Transverse colon (tissue), 4 donors: ENCODE measurements at places on chromosomes 11 and 22. TPM values are rescaled to one million over a fixed set of nuclear protein-coding genes. Genes with fewer than 3 reads are reported as not detected.

GRCh38 chr11:75797116-75797515, 17.9 kb upstream of the UVRAG start:
- H3K36me3 ChIP-seq: no peaks in the 10 kb centered on the region
- DNase-seq: no peak
- no peak overlapping the region for H3K27ac ChIP-seq
- H3K4me3 ChIP-seq: no peak overlapping the region
- no peaks in the 10 kb centered on the region for H3K4me1 ChIP-seq
- no peaks in the 10 kb centered on the region for H3K27me3 ChIP-seq

ATL3 gene
- total RNA-seq: 18.7 TPM

- H3K4me3 ChIP-seq: no peak overlapping the region
- H3K4me1 ChIP-seq: peaks cover 24% of the 10 kb centered on the region
- no peak for DNase-seq
- H3K27ac ChIP-seq: no peak overlapping the region
- no peaks in the 10 kb centered on the region for H3K36me3 ChIP-seq
Measured at GRCh38 chr11:113873236-113873626, 2.1 kb downstream of the USP28 start.

OR8D4 gene
- not detected for total RNA-seq

GRCh38 chr11:44389963-44390605, 80.1 kb upstream of the ALX4 start:
- no peak overlapping the region for H3K4me3 ChIP-seq
- no peak overlapping the region for H3K27ac ChIP-seq
- DNase-seq: no peak
- H3K27me3 ChIP-seq: peaks cover 7% of the 10 kb centered on the region
- H3K4me1 ChIP-seq: no peaks in the 10 kb centered on the region

DNA sequence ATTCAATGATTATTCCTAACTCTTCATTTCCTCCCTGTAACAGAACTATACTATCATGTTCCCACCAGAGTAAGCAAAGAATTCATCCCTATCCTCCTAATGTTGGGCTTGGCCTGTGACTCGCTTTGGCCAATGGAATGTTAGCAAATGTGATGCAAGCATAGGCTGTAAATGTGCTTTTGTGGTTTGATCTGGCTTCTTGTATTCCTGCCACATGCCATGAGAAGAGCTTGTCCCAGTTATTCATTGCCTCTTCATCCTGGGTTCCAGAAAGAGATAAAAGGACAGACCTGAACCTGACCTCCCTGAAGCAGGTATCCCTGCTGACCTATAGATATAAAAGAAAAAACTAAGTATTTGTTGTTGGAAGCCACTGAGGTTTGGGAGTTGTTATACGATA, 51.0 kb downstream of the SYTL2 start:
- no peaks in the 10 kb centered on the region for H3K36me3 ChIP-seq
- DNase-seq: no peak
- H3K27ac ChIP-seq: no peak overlapping the region
- H3K4me1 ChIP-seq: peaks cover 17% of the 10 kb centered on the region
- H3K4me3 ChIP-seq: no peak overlapping the region

DNA sequence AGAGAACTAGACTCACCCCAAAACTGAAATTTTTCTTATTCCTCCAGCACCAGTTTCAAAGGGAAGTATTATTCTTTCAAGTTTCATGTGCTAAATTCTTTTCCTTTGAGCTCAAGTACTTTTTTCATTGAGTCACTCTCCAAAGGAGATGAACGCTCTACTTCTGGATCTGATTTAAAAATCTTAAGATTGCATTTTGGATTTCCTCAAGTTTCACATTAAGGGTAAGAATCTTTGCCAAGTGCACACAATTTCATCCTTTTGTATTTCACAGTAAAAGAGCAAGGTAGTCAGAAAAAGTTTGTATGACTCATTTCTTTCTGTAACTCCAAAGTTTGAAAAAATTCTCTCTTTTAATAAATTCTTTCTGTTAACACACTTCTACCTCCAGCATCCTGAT, 435.5 kb downstream of the RAB38 start:
- DNase-seq: no peak
- H3K36me3 ChIP-seq: no peaks in the 10 kb centered on the region
- no peak overlapping the region for H3K27ac ChIP-seq
- no peaks in the 10 kb centered on the region for H3K27me3 ChIP-seq
- H3K4me1 ChIP-seq: no peaks in the 10 kb centered on the region
- no peak overlapping the region for H3K4me3 ChIP-seq

DNA sequence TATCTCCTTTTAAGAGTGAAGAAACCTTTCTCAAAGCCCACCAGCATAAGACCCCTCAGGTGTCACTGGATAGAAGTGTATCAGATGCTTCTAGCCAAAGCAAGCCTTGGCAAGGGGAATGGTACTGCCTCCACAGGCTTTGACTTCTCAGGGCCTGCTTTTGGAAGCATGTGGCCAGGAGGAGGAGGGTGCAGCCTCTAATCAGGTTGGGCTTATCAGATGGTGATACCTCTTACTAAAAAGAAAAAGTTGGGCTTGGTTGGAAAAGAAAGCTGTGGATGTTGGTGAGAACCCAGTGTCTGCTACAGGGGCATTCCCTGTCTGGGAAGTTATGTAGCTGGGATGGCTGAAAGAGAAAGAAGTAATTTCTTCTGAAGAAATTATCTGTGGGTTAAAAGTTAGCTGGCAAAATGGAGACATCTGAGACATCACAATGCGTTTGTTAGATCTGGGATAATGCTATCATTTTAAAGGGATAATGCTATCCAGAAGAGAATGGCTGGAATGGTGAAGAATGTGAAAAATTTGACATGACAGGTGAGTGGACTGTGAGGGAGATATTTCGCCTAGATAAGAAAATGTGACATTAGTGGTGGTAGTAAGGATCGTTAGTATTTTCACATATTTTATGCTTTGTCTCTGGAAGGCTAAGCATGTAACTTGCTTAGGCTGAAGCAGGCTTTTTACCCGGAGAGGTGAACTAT, 7.2 kb downstream of the APLP2 start:
- H3K36me3 ChIP-seq: no peaks in the 10 kb centered on the region
- no peak overlapping the region for H3K27ac ChIP-seq
- H3K4me3 ChIP-seq: no peak overlapping the region
- H3K27me3 ChIP-seq: no peaks in the 10 kb centered on the region

GRCh38 chr11:120061036-120061760, 76.7 kb downstream of the TRIM29 start:
- no peaks in the 10 kb centered on the region for H3K4me1 ChIP-seq
- no peaks in the 10 kb centered on the region for H3K36me3 ChIP-seq
- DNase-seq: no peak
- no peak overlapping the region for H3K4me3 ChIP-seq
- no peak overlapping the region for H3K27ac ChIP-seq

TRIM21 gene
- total RNA-seq: 24.4 TPM

DNA sequence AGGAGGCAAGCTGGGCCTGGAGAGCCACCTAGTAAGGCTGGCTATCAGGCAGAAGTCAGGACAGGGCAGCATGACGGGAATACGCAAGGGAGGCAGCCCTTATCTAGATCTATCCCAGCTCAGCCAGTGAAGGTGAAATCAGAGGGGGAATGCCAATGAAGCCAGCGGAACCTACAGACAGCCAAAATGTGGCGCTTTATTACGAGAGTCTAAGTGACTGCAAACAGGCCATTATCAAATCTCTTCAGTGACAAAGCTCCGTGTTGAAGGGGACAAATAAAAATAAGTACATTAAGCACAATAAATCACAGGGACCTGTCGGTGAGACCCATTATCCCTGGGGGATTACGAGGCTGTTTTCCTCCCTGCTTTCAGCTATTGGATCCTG, 22.8 kb downstream of the LARGE1 start:
- no peak overlapping the region for H3K27ac ChIP-seq
- peaks cover 5% of the 10 kb centered on the region for H3K4me1 ChIP-seq
- no peak for DNase-seq

DNA sequence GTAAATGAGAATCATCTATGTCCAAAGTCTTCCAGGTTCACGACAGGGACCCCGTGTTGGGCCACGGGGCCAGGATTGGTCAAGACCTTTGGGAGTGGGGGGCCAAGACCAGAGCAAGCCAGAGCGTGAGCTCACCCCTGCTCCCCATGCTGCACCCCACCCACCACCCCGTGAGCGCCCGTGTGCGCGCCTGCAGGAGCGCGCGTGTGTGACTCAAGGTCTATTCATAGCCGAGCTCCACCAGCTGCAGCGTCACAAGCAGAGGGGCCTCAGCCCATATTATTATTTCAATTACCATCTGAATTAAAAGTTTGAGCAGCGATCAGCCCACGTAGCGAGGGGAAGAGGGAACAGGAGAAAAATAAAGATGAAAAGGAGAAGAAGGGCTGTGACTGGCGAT, 5.2 kb downstream of the KCNJ4 start:
- no peak overlapping the region for H3K4me3 ChIP-seq
- DNase-seq: no peak
- H3K27ac ChIP-seq: no peak overlapping the region
- peaks cover 5% of the 10 kb centered on the region for H3K4me1 ChIP-seq
- H3K36me3 ChIP-seq: no peaks in the 10 kb centered on the region

DNA sequence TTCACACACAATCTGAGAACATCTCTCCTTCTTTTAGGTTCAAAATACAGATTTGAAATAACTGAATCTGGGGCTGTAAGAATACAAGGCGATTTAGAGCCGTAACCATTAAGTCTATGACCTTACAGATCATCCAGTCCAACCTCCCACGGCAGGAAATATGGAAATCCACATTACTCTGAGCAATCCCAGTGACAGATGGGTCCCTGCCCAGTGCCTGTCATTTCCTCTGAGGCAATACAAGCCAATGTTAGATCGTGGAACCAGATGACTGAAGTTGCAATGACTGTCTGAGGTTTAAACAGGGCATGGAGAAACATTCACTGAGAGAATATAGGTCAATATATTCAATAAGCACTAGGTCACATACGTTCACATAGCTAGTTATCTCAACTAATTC, 77.4 kb upstream of the OR5AK2 start:
- no peak overlapping the region for H3K4me3 ChIP-seq
- H3K27ac ChIP-seq: no peak overlapping the region
- DNase-seq: no peak

GRCh38 chr11:122398167-122398566, 257.4 kb upstream of the UBASH3B start:
- no peaks in the 10 kb centered on the region for H3K36me3 ChIP-seq
- no peaks in the 10 kb centered on the region for H3K4me1 ChIP-seq
- no peak overlapping the region for H3K4me3 ChIP-seq
- H3K27me3 ChIP-seq: no peaks in the 10 kb centered on the region
- DNase-seq: no peak

WNT7B gene
- total RNA-seq: not detected

TEX54 gene
- total RNA-seq: not detected

RFPL2 gene
- not detected for total RNA-seq

PRR33 gene
- not detected for total RNA-seq

ANO5 gene
- 15.2 TPM for total RNA-seq

GRCh38 chr11:94574193-94574961, 7.2 kb downstream of the PIWIL4 start:
- no peaks in the 10 kb centered on the region for H3K36me3 ChIP-seq
- H3K4me3 ChIP-seq: no peak overlapping the region
- DNase-seq: no peak
- no peak overlapping the region for H3K27ac ChIP-seq
- no peaks in the 10 kb centered on the region for H3K4me1 ChIP-seq
- no peaks in the 10 kb centered on the region for H3K27me3 ChIP-seq

DNA sequence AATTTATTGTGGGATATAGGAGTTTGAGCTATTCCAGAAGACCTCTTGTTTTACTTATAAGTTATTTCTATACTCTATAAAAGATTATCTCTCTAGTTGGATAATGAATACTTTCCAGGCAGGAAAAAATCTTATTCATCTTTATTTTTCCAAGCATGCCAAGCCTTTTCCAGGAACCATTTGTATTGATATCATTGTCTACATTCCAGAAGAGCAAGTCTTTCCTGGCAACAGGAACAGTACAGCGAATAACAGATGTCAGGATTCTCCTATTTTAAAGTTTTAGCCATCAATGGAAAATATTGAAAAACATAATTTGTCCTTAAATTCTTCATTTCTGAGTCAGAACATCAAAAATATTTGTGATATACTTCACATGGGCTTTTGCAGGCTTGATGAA, 5.2 kb upstream of the NXPE1 start:
- no peaks in the 10 kb centered on the region for H3K36me3 ChIP-seq
- no peak for DNase-seq
- no peaks in the 10 kb centered on the region for H3K27me3 ChIP-seq
- H3K4me3 ChIP-seq: no peak overlapping the region
- H3K4me1 ChIP-seq: peaks cover 10% of the 10 kb centered on the region

PANX3 gene
- total RNA-seq: not detected

KCNA4 gene
- total RNA-seq: not detected

DNA sequence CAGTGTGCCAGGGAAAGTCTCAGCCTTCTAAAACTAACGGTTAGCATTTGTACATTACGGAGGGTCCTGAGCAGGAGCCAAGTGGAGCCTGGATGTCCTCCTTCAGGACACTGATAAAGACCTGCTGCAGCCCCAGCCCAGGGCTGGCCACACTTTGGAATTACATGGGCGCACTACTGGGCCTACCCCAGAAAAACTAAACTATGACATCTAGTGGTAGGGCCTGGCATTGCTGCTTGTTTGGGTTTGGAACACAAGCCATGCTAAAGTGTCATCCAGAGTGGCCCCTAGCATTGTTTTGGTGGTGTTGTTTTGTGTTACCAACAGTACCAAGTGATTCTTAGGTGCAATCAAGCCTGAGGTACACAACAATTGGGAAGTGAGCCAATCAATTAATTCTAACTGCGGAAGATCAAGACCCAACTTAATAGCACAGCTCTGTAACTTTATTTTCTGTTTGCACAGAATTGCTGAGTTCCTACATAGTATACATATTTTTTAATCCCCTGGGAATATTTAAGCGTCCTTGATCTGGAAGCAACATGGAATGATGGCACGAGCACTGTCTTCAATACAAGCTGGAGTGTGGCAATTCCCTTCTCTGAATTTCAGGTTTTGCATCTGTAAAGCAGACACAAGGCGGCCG, 340.7 kb downstream of the LARGE1 start:
- no peak overlapping the region for H3K27ac ChIP-seq
- no peak overlapping the region for H3K4me3 ChIP-seq
- H3K27me3 ChIP-seq: no peaks in the 10 kb centered on the region
- H3K4me1 ChIP-seq: no peaks in the 10 kb centered on the region

KIF18A gene
- 0.20 TPM for total RNA-seq

DNA sequence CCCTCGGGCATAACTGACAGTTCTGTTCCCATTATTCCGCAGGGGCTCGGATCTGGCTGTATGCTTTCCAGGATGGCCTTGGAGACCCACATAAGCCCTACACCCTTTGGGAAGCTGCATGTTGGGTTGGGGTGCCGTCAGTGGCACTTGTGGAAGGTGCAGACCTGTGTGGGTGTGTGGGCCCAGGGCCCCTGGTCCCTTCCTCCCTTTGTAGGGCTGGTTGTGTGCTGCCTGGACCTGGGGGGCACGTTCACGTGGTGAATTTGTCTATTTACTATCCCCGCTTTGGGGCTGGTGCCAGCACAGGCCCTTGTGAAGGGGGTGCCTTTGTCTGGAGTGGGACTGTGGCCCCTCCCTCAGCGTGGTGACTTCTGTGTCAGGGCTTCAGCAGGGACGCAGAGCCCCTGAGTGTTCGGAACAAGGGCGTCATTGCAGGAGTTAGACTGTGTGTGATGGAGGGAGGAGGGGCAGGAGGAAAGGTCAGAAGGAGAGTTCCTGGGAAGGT, 15.0 kb upstream of the PPP6R3 start:
- no peaks in the 10 kb centered on the region for H3K27me3 ChIP-seq
- H3K27ac ChIP-seq: no peak overlapping the region
- no peaks in the 10 kb centered on the region for H3K36me3 ChIP-seq

LDHAL6A gene
- total RNA-seq: not detected
